ENCODE measurements at places on chromosomes 5 and 9.

- no peak for DNase-seq
Observed at GRCh38 chr5:36696059-36696673, 89.8 kb downstream of the SLC1A3 start.

GRCh38 chr5:167312225-167312624 is 979.2 kb upstream of the WWC1 start:
- DNase-seq = no peak

DNA sequence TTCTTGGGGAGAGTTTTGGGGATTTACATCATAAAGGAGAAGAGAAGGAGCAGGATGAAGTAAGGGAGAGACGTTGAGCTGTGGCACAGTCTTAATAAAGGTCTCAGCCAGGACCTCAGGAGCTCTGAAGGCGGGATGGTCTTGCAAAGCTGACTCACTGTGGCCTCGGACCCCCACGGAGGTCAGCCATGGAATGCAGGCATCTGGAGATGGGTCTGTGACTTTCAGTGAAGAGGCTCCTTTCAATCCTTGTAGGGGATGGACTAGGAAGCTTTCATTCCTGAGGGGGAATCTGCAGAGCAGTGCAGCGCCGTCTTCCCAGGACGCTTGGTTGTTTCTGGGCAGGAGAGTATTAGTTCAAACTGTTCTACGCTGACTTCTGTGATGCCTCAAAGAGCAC is 65.7 kb upstream of the BASP1 start:
- no peak for DNase-seq

DNA sequence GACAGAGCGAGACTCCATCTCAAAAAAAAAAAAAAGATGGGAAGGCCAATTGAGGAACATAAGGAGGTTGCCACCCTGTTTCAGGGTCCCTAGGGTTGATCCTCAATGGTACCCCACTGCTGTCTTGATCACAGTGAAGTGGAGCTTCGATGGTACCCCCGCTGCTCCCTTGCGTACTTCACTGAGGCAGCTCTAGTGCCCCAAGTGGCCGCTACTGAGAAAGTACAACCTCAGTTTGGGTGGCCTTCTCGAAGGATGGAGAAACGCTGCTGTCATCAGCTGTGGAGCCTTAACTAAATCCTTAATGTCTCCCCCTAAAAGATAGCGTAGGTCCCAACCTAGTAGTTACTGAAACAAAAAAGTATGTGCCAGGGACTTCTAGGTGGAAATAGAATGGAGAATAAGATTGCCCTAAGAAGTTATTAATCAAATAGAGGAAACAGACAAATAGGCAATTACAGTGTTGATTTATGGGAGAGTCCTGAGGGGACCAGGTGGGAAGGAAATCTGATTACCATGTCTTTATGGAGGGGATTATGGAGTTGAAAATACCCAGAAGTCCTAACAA is 6.3 kb downstream of the TESK1 start:
- no peak for DNase-seq

- no peak for DNase-seq
Observed at GRCh38 chr5:171275841-171276544, 33.1 kb upstream of the TLX3 start.

Measured in GM06990 (cell line).